ENCODE measurements at places on chromosomes 7 and 10.

DNA sequence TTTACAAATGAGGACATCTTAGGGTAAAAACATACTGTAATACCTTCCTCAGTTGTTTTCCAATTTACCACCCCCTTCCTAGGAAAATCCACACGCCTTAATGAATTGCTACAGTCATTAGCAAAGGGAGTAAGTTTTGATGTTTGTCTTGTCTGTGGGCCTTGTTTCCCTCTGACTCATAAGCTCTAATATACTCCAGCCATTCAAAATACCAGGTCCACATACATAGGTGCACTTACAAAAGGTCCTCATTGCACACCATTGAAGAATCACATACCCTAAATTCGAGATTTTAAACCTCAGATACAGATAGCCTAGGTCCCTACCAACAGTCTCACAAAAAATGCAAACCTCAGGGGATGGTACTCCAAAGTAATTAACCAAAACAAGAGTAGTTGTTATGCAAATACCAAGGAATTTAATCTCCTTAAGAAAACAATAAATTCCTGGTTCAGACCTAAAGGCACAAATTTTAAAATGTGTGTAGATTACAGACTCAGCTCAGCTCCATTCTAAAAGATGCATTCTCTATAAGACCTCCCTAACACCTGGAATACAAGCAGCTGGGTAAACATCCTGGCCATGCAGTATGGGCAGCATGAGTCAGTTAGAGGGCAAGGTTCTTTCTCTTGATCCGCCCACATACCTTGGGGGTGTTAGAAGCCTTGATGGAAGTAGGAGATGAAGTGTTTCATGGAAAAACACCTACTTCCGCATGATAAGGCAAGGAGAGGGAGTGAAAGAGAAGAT, 3.0 kb upstream of the LIPK start:
- DNase-seq = no peak

DNA sequence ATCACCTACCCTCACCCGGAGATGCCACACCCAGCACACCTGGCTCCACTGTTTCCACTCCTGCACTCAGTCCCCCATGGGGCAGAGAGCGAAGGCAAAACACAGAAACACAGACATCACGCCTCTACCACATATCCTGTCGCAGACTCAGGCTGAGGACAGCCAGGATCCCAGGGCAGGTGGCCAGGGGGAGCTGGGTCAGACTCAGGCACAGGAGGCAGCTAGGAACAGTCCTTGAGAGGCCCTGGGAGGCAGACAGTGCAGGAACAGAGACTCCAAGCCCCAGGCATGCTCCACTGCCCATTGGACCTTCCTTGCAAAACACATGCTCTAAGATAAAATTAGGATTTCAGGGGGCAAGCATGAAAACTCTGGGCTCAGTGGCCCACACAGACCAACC, 154.4 kb upstream of the C7orf33 start:
- DNase-seq = no peak

DNA sequence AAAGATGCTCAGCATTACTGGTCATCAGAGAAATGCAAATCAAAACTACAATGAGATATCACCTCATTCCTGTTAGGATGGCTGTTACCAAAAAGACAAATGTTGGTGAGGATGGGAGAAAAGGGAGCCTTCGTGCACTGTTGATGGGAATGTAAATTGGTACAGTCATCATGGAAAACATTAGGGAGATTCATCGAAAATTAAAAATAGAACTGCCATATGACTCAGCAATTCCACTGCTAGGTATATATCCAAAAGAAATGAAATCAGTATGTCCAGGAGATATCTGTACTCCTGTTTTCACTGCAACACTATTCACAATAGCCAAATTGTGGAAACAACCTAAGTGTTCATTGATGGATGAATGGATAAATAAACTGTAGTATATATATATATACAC, 228.1 kb downstream of the ACTR3B start:
- no peak for DNase-seq

GRCh38 chr7:117993377-117994003, 120.2 kb upstream of the CTTNBP2 start:
- no peak for DNase-seq

GRCh38 chr7:16028103-16028502, 341.6 kb upstream of the MEOX2 start:
- DNase-seq = peak; percentile 76

- DNase-seq = no peak
Measured at GRCh38 chr10:75166623-75166972, 44.0 kb upstream of the VDAC2 start.

GRCh38 chr7:124177891-124178290, 145.0 kb upstream of the TMEM229A start:
- DNase-seq = no peak

- DNase-seq = no peak
Measured at GRCh38 chr10:89683883-89684282, 17.5 kb upstream of the KIF20B start.

DNA sequence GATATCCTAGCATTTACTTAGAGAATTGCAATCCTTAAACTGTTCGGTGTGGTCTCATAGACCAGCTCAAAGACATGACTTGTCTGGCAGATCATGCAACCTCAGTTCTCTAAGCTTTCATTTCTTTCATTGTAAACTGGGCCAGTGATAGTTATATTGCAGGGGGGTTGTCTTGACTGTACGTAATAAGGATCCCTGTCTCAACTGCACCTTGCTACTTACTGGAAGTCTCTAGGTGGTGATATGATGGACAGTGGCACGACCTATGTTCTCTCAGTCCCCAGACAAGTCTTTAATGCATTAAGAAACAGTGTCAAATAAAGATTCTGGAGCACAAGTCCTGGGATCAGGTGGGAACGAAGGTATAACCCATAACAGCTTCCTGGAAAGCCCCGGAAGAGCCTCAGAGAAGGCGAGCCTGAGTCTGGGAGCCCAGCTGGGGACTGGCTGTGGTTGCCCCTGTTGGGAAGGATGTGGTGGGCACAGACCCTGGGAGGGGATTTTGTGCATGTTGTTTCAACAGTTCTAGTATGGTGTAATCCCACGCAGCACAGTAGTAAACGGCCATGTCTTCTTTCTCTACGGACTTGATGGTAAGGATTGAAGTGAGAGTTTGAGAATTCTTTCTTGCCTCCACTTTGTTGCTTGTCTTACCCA, 26.0 kb upstream of the TARP start:
- DNase-seq = no peak

GRCh38 chr10:58638388-58638787, 125.7 kb downstream of the BICC1 start:
- DNase-seq = no peak

GRCh38 chr10:79208251-79208983, 138.9 kb upstream of the PPIF start:
- DNase-seq = no peak

GRCh38 chr7:132771301-132771730, 195.0 kb upstream of the PLXNA4 start:
- DNase-seq = no peak

DNA sequence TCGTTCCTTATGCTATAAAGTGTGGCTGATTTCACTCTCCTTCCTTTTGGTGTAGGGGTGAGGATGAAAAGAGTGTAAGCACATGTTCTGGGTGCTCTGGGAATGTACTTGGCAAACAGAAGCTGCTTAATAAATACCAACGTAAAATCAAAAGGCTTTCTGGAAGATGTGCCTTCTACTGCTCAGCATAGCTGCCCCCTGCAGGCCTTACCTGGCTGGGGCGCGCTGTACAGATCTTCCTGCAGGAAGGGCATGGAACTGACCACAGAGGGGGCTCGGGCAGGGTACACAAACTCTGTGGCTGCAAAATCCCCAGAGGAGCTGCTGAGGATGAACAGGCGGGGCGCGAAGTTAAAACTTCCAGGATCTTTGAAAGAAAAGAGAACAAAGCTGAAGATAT, 169.4 kb downstream of the SVIL start:
- DNase-seq = no peak

DNA sequence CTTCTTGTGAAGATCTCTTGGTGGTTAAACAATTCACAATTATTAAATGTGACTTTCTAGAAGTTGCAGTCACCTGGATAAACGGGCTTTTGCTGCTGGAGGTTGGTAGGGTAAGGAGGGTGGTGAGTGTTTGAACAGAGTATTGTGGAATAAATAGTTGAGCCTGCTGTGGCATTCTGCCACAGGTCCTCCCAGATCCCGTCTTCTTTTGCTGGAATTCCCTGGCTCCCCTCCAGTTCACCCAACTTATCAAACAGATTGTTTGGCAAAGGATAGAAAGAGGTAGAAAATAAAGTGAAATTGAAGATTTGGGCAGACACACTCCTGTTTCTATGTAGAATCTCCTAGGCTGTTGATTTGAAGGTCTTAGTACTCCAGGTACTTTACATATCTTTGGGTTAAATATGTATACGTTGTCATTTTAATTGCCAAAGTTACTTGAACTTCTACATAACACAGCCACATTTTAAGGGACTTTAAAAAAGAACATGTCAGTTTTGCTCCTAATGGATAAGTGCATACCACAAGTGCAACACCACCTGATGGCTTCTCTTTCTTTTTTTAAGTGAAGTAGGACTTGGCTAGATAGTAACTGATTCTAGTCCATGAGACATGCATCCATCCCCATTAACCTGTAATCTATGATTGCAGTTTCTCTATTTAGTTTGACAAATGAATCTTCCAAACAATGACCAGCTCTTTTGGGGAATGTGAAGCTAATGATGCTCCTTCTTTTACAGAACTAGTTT, 83.0 kb downstream of the ARL4A start:
- DNase-seq = no peak

DNA sequence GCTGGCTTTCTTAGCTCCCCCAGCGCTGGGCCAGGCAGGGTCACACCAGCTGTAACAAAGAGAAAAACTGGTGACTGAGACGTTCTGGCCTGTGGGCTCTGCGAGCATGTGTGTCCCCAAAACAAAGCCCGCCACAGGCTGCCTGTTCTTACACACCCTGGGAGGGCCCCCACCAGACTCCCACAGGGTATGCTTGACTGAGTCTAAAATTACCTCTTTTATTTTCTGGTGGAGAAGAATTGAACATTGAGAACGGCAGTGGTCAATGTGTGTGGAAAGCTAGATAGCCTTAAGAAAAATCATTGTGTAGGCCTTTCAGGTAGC, 808 bp downstream of the C10orf71 start:
- DNase-seq = no peak

- no peak for DNase-seq
Measured at GRCh38 chr10:132626761-132627665, 89.4 kb downstream of the INPP5A start.

- peak; percentile 13 for DNase-seq
Measured at GRCh38 chr10:11573497-11573896, 38.0 kb downstream of the USP6NL start.

DNA sequence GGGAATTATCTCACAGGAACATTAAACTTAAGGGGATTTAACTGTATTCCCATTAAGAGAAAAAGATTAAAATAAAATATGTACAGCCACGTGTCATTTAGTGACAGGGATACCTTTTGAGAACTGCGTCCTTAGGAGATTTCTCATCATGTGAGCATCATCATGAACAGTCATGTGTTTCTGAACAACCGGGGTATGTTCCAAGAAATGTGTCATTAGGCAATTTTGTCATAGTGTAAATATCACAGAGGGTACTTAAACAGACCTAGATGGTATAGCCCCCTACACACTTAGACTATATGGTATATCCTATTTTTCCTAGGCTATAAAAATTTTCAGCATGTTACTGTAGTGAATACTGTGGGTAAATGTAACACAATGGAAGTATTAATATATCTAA, 840.3 kb downstream of the CNTNAP2 start:
- no peak for DNase-seq

GRCh38 chr7:117775801-117776200, 97.4 kb downstream of the CTTNBP2 start:
- DNase-seq = no peak

DNA sequence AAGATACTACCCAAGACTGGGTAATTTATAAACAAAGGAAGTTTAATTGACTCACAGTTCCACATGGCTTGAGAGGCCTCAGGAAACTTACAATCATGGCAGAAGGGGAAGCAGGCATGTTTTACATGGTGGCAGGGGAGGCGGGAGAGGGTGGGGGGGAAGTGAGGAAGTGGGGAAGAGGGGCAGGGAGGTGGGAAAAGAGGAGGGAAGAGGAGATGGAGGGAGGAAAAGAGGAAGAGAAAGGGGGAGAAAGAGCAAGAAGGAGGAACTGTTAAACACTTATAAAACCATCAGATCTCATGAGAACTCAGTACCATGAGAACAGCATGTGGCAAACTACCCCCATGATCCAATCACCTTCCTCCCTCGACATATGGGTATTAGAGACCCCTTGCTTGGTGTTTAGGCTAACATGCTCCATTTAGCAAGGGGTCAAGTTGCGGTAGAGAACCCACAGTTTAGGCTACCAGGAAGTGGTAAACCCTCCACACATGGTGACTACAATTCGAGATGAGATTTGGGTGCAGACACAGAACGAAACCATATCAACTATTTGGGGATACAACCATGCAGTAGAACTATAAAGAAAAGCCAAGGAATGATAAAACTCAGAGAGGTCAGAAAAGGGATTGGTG, 3.5 kb upstream of the LMBR1 start:
- no peak for DNase-seq

GRCh38 chr10:76306856-76307255, 875.4 kb downstream of the LRMDA start:
- peak; percentile 70 for DNase-seq

DNA sequence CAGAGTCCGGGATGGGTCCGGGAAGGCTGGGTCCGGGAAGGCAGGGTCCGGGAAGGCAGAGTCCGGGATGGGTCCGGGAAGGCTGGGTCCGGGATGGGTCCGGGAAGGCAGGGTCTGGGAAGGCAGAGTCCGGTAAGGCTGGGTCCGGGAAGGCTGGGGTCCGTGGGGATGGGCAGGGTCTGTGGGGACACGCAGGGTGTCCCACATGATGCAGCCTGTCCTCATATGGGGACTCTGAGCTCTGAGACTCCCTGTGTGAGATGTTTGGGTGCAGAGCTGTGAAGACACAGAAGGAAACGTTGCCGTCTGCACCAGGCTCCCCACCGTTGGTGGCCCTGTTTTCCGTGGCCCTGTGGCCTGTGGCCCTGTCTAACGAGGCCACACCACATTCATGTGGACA, 45.7 kb upstream of the ADGRA1 start:
- no peak for DNase-seq

All from fibroblast of skin of left biceps (primary cell).